A549 treated with DMSO at 1 μM for 4 hours (cell line): ENCODE measurements at places on chromosomes 2 and 18. TPM values are rescaled to one million over a fixed set of nuclear protein-coding genes. Genes with fewer than 3 reads are reported as not detected.

The HOXD4 gene
- 0.22 to 0.55 TPM (median 0.36 TPM) in 5 replicates for total RNA-seq

The IL1RN gene
- 0.29 to 0.43 TPM (median 0.34 TPM) in 5 replicates for total RNA-seq

The CXCR4 gene
- 0.38 to 1.0 TPM (median 0.58 TPM) in 5 replicates for total RNA-seq

The GALNT5 gene
- 3.0 to 3.8 TPM (median 3.2 TPM) in 5 replicates for total RNA-seq

The SFTPB gene
- total RNA-seq, result 0.07 to 0.28 TPM (median 0.16 TPM) in 4 of 5 replicates, not detected in the other

The SGPP2 gene
- 0.15 to 0.31 TPM (median 0.20 TPM) in 5 replicates for total RNA-seq

The GALR1 gene
- total RNA-seq, result not detected in 5 replicates

The TMEM17 gene
- 5.3 to 6.8 TPM (median 5.7 TPM) in 5 replicates for total RNA-seq

The MFSD2B gene
- 0.15 to 0.31 TPM (median 0.17 TPM) in 5 replicates for total RNA-seq

The SETBP1 gene
- 0.65 to 0.87 TPM (median 0.79 TPM) in 5 replicates for total RNA-seq

The DNAJC5G gene
- total RNA-seq, result not detected in 5 replicates

The DHX57 gene
- 20.1 to 22.4 TPM (median 21.4 TPM) in 5 replicates for total RNA-seq

The SIGLEC15 gene
- 0.05 to 0.44 TPM (median 0.08 TPM) in 4 of 5 replicates, not detected in the other for total RNA-seq

The FIGN gene
- 1.6 to 3.3 TPM (median 2.2 TPM) in 5 replicates for total RNA-seq

The MC2R gene
- total RNA-seq, result not detected in 5 replicates

The GNLY gene
- total RNA-seq, result 0.54 TPM in 1 of 5 replicates, not detected in the others

The IDH1 gene
- total RNA-seq, result 76.5 to 91.8 TPM (median 84.6 TPM) in 5 replicates

The NPHP1 gene
- 7.2 to 9.0 TPM (median 8.3 TPM) in 5 replicates for total RNA-seq

The MARCO gene
- total RNA-seq, result 0.05 to 0.12 TPM (median 0.08 TPM) in 4 of 5 replicates, not detected in the other

The CABYR gene
- 10.1 to 15.5 TPM (median 11.7 TPM) in 5 replicates for total RNA-seq

The UPP2 gene
- total RNA-seq, result not detected in 5 replicates

The ALPP gene
- total RNA-seq, result 0.20 to 0.50 TPM (median 0.30 TPM) in 5 replicates

The GPR39 gene
- total RNA-seq, result 8.5 to 12.1 TPM (median 11.9 TPM) in 5 replicates

The DPYSL5 gene
- 3.5 to 6.4 TPM (median 4.5 TPM) in 5 replicates for total RNA-seq

The STARD6 gene
- not detected in 5 replicates for total RNA-seq

The ABCG8 gene
- not detected in 5 replicates for total RNA-seq

The ALKAL2 gene
- total RNA-seq, result not detected in 5 replicates

The NCKAP1 gene
- 84.4 to 113 TPM (median 102 TPM) in 5 replicates for total RNA-seq

The LRP1B gene
- not detected in 5 replicates for total RNA-seq

The FAM161A gene
- 6.2 to 8.7 TPM (median 7.7 TPM) in 5 replicates for total RNA-seq

The REG3A gene
- total RNA-seq, result not detected in 5 replicates

The AKAIN1 gene
- not detected in 5 replicates for total RNA-seq

The ADAM23 gene
- 8.8 to 10.2 TPM (median 10.0 TPM) in 5 replicates for total RNA-seq

The SP3 gene
- 41.2 to 52.3 TPM (median 50.0 TPM) in 5 replicates for total RNA-seq
